T-helper 17 cell (primary cell): ENCODE measurements at places on chromosomes 7 and 10. TPM values are rescaled to one million over a fixed set of nuclear protein-coding genes. Genes with fewer than 3 reads are reported as not detected.

DNA sequence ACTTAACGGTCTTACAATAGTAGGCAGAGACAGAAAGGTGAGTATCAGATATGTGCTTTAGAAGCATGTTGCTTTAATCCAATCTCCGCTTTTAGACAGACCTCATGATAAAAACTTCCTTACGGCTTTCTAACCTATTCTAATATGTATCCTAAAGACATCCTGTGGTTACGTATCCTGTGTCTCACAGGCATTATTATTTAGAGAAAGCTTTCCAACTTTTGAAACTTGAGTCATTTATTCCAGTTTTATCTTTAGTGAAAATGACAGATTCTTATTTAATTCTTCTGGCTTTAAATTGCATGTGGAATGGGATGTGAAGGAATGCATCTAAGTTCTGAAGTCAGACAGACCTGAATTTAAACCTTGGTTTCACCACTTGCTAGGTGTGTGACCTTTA, 118.9 kb downstream of the OTUD1 start:
- DNase-seq, result no peak

The HABP2 gene
- not detected for total RNA-seq

The AKR1C8 gene
- total RNA-seq, result 0.87 TPM

The VKORC1L1 gene
- 5.5 TPM for total RNA-seq
